ENCODE measurements at places on chromosomes 13 and 19. TPM values are rescaled to one million over a fixed set of nuclear protein-coding genes. Genes with fewer than 3 reads are reported as not detected.

Gene MCEMP1
- total RNA-seq, result not detected

Gene SIGLECL1
- total RNA-seq, result not detected

Gene KCNRG
- 0.21 TPM for total RNA-seq

Gene SLC7A10
- not detected for total RNA-seq

Gene MYBPC2
- total RNA-seq, result not detected

Gene FXYD3
- total RNA-seq, result not detected

Gene HSD17B14
- 29.1 TPM for total RNA-seq

Gene ELOF1
- 49.2 TPM for total RNA-seq

Gene FREM2
- total RNA-seq, result 0.37 TPM

Gene CD37
- total RNA-seq, result not detected

Gene IZUMO1
- not detected for total RNA-seq

Gene GPR12
- total RNA-seq, result not detected

Gene RNF113B
- total RNA-seq, result not detected

Gene C19orf85
- not detected for total RNA-seq

Gene SYCN
- not detected for total RNA-seq

Gene LYPD5
- not detected for total RNA-seq

Gene TNFSF13B
- 1.1 TPM for total RNA-seq

Gene THOP1
- 45.2 TPM for total RNA-seq

Gene PTPRS
- 182 TPM for total RNA-seq

Gene CAMSAP3
- total RNA-seq, result 0.57 TPM

Gene SLC25A41
- total RNA-seq, result 0.27 TPM
